Activated CD8-positive, alpha-beta memory T cell treated with anti-CD3 and anti-CD28 coated beads, Interleukin-2, amount 10 ng/mL, durations not matched to agents 7 days and 5 days (primary cell): ENCODE measurements at places on chromosomes 3 and 15. TPM values are rescaled to one million over a fixed set of nuclear protein-coding genes. Genes with fewer than 3 reads are reported as not detected.

IL17RB gene
- total RNA-seq: 7.0 TPM

PPM1L gene
- total RNA-seq: 8.3 TPM

ZNF80 gene
- 4.5 TPM for total RNA-seq

DUOXA1 gene
- total RNA-seq: not detected

GMPS gene
- total RNA-seq: 96.9 TPM

TNNC1 gene
- total RNA-seq: 2.6 TPM

LSG1 gene
- 58.7 TPM for total RNA-seq

B2M gene
- total RNA-seq: 6,920 TPM

LRRIQ4 gene
- total RNA-seq: 0.23 TPM

MOBP gene
- total RNA-seq: not detected

AMIGO3 gene
- total RNA-seq: 0.19 TPM

SKOR1 gene
- 0.23 TPM for total RNA-seq

FOXB1 gene
- total RNA-seq: 2.8 TPM

KCNAB1 gene
- not detected for total RNA-seq

SCN11A gene
- 0.03 TPM for total RNA-seq

CCDC66 gene
- 47.8 TPM for total RNA-seq

KLF15 gene
- total RNA-seq: not detected

CTXND1 gene
- total RNA-seq: not detected

KNG1 gene
- total RNA-seq: not detected

ADGRG7 gene
- total RNA-seq: not detected

DZIP1L gene
- total RNA-seq: 0.38 TPM

CEP63 gene
- 25.8 TPM for total RNA-seq

C3orf20 gene
- not detected for total RNA-seq

STAB1 gene
- not detected for total RNA-seq

EBLN2 gene
- 5.1 TPM for total RNA-seq

BFSP2 gene
- total RNA-seq: 2.1 TPM

THRB gene
- total RNA-seq: not detected

GOLGA6L4 gene
- 0.96 TPM for total RNA-seq

INSYN1 gene
- not detected for total RNA-seq

CD96 gene
- total RNA-seq: 290 TPM

TM4SF18 gene
- not detected for total RNA-seq

VILL gene
- total RNA-seq: 15.4 TPM

TGM5 gene
- 0.91 TPM for total RNA-seq

POLQ gene
- 55.8 TPM for total RNA-seq

GRM7 gene
- total RNA-seq: not detected

BUB1B gene
- 89.5 TPM for total RNA-seq

CTDSPL gene
- 4.7 TPM for total RNA-seq

HAUS2 gene
- 35.6 TPM for total RNA-seq

SPTSSB gene
- not detected for total RNA-seq

COL6A5 gene
- total RNA-seq: 0.02 TPM

CCDC13 gene
- 0.35 TPM for total RNA-seq

BOC gene
- not detected for total RNA-seq

PGBD4 gene
- 3.8 TPM for total RNA-seq
